ENCODE measurements at places on chromosomes 6 and 20.

DNA sequence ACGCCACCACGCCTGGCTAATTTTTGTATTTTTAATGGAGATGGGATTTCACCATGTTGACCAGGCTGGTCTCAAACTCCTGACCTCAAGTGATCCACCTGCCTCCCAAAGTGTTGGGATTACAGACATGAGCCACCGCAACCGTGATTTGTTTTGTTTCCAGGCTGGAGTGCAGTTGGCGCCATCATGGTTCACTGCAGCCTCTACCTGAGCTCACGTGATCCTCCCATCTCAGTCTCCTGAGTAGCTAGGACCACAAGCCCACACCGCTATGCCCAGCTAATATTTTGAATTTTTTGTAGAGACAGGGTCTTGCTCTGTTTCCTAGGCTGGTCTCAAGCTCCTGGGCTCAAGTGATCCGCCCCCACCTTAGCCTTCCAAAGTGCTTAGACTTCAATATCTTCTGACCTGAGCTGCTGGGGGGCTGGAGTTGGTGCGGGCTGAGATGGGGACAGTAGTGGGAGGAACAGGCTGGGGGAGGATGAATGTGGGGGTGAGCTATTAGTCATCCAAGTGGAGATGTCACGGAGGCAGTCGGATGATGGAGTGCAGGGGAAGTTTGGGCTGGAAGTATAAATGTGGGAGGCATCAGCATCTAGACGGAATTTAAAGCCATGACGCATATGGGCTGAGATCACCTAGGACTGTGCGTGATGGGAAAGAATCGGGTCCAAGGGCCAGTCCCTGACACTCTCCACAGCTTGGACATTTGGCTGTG lies 23.1 kb upstream of the ZMYND8 start:
- no peak for DNase-seq

- peak; percentile 25 for DNase-seq
These were observed 234.6 kb downstream of the DLL1 start for GRCh38 chr6:170056278-170056711.

DNA sequence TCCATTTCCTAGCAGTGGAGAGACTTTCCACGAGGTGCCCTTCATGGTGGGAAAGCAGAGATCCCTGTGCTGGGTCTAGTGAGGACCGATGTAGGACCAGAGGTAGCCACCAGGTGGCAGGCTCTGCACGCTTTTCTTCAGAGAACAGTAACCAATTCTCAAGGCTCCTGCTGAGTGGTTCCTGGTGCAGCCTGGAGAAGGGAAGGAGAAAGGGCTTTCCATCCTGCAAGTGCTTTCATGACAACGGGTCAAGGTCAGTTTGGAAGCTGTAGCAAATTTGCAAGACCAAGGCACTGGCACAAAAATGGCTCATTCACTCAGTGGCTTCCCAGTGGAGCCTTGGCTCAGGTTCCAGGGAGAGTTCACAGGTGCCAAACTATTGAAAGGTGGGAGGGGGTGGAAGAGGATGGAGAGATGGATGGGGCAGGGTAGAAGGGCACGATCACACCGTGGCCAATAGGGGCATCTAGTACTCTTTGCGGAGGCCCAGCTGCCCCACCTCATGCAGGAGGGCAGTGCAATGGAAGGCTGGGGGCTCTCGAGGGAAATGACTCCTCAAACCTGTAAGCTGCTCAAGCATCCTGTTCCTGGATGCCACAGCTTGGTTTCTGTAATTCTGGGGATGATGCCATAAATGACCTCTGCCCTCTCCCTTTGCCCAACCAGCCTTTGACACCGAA lies 25.5 kb upstream of the KCNK16 start:
- DNase-seq = peak; percentile 85

- DNase-seq = no peak
These were observed 25.9 kb upstream of the AHCY start for GRCh38 chr20:34328928-34329677.

- no peak for DNase-seq
These were observed 22.6 kb downstream of the B4GALT5 start for GRCh38 chr20:49690899-49691620.

DNA sequence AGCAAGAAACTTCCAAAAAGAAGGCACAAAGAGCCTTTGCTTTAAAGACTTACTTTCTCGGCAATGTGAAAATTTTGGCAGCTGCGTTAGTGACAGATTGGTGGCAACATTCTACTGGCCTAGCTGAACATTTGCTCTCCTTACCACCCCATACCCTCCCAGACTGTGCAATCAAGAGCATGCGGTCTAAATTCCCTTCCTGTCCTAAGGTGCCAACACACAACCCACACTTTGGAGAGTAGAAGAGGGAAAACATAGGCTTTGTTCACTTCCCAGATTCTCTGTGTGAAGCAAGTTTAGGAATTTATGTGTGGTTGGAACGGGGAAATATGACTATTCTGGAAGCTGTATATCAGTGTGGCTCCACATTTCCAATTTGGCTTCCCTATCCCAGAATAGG lies 29.8 kb upstream of the NEDD9 start:
- DNase-seq = no peak

GRCh38 chr6:166277892-166278578 lies 30.2 kb downstream of the PRR18 start:
- no peak for DNase-seq

- DNase-seq = no peak
These were observed 45.6 kb upstream of the TNFAIP3 start for GRCh38 chr6:137821491-137821890.

DNA sequence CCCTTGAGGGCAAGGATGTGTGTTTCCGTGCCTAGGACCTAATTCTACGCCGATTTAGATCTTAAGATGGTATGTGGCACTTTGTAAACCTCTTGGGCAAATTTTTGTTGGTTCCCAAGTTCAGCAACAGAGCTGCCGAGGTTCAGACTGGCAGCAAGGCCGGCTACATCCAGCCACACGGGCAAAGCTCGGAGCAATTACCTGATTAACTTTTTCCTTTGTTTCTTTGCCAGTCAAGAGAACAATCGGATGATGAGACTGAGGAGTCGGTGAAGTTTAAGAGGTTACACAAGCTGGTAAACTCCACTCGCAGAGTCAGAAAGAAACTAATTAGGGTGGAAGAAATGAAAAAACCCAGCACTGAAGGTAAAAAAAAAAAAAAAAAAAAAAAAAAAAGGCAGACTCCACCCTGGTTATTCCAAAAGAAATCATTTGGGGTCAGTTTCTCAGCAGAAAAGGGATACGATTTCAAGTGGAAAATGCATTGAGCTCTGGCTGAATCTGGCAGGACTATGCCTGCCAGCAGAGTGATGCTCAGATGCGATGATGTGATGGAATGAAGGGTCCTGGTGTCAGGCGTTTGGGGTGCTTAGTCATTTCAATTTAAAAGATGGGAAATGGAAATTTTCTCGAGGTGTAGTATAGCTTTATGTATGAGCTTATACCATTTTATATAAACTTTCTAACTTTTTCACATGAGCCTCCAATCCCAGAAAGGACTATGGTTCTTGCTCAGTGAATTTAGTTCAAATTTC lies 171.6 kb downstream of the SASH1 start:
- DNase-seq = no peak

DNA sequence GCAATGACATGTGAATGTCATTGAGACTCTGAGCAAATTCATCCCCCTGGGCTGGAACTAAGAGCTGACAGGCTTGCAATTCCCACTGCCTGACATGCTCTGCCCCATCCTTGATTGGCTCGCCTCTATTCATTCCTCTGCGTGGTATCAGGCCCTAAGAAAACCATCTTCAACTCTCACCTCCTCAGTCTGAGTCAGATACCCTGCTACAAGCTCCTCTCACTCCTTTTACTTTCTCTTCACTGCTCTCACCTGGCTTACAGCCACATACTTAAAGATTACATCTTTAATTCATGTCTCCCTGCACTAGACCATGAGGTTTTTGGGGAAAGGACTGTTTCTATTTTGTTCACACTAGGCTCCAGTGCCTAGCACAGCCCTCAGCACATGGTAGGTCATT lies 131.6 kb downstream of the KIF6 start:
- no peak for DNase-seq

DNA sequence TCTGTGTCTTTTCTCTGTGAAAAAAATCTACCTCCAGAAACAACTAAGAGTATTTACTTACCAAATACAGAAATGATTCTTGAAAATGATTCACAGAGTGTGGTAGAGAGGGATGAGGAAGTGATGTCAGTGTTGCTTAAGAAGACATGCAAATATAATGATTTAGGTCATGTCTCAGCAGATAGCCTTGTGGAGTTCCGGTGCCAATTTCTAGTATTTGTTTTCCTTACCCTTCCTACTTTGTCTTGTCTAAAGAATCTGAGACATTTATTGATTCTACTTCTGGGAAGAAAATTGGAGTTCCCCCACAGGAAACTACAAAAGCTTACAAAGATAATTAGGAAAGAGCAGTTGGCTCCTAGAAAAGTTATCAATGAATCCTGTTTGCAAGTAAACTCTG lies 68.8 kb downstream of the GJA1 start:
- no peak for DNase-seq

DNA sequence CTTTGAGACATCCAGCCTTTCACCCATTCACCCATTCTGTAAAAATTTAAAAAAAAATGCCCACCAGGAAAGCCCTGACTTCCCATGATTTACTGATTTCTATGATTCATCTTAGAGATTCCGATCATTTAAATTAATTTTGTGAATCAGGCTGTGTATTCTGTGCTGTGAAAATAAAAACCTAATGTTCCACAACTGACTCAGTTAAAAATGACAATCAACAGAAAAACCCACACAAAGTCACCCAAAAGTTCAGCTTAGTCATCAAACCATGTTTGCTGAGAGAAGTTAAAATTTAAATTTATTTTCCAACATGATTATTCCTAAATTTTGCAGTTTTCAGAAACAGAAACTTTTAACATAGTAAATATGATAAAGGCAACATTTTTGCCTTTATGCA lies 509.9 kb downstream of the TENT5A start:
- no peak for DNase-seq

DNA sequence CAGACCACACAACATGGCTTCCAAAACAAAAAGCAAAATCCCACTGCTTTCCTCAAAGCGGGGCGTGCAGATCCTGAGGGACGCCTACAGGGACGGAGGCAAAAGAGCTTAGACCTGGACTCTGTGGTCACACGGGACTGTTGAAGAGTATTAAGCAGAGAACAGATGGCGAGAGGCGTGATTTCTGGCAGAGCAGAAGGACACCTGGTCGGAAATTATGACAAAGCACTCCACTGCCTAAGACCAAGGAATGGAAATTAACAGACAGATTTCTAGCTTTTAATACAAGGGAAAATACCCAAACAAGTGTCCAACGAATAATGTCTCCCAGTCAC lies 15.4 kb downstream of the CST7 start:
- no peak for DNase-seq

DNA sequence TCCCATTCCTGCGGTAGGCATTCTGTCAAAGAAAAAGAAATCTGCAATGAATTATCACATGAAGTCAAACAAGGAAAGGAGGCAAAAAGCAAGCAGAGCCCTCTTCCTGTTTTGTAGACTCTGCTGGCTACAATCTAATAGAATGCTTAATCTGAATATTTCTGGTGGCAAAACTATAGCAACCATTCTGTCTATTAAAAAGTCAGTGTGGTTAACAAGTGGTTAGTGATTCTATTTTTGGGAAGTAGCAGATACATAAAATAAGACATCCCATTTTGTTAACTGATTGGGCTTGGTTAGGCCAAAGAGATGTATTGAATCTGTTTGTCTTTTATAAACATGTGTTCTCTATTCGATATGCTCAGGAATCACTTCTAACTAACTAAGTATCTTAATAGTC lies 442.3 kb downstream of the CDC5L start:
- no peak for DNase-seq

DNA sequence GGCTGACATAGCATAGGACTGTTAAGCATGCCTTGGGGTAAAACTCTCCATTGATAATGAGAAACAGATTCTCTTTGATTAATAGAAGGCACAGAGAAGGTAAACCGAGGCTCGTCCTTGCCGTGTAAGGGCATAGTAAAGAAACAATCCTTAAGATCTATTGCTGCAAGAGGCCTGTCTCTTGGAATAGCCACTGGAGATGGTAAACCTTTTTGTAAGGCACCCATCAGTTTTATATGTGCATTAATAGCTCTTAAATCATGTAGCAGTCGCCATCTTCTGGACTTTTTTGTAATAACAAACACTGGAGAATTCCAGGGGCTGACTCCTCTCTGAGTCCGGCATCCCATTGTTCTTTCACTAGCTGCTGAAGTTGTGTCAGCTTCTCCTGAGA lies 8.4 kb upstream of the ABHD12 start:
- no peak for DNase-seq

DNA sequence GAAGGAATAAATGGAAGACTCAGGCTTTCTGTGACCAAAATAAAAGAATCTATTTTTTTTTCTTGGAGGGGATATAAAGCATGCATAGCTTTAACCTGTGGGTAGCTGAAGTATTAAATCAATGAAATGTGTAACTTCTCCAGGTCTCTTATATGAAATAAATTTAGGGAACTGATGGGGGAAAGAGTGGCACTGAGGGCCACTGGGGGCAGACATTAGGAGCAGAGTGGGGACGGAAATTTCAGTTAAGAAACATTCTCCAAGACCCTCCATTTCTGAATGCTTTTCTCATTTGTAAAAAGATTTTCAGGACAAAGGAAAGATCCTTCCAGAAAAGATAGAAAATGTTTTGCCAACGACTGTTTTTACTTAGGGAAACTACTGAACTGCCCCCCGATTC lies 131.0 kb downstream of the GPX5 start:
- no peak for DNase-seq

DNA sequence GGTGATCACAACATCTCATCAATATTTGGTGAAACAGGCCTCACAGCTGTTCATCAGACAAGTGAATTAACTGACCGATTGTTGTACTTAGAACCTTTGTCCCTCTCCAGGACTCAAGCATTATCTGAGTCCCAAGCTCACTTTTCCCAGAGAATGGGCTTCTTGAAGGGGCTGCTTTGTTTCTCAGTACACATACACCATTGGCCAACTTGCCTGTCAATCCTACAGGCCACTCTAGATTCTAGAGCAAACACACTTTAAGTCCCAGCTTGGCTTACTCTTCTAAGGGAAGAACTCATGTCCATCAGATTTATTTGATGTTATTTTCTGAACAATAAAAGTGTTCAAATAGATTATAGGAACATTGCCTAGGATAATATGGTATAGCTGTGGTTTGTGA lies 249.5 kb downstream of the BCKDHB start:
- DNase-seq = no peak

- DNase-seq = no peak
These were observed 700 bp upstream of the MCUR1 start for GRCh38 chr6:13814938-13815575.

GRCh38 chr20:47984437-47984836 lies 199.2 kb upstream of the SULF2 start:
- DNase-seq = no peak

GRCh38 chr6:70507161-70507560 lies 59.6 kb upstream of the SDHAF4 start:
- no peak for DNase-seq

GRCh38 chr6:110173506-110174132 lies 5.9 kb downstream of the WASF1 start:
- no peak for DNase-seq

GRCh38 chr6:143575440-143575839 lies 63.9 kb upstream of the FUCA2 start:
- peak; percentile 48 for DNase-seq

GRCh38 chr6:138680085-138680484 lies 93.5 kb upstream of the CCDC28A start:
- DNase-seq = no peak

Measured in mesothelial cell of epicardium (in vitro differentiated cells).